ENCODE measurements at places on chromosomes 7 and 10.

DNA sequence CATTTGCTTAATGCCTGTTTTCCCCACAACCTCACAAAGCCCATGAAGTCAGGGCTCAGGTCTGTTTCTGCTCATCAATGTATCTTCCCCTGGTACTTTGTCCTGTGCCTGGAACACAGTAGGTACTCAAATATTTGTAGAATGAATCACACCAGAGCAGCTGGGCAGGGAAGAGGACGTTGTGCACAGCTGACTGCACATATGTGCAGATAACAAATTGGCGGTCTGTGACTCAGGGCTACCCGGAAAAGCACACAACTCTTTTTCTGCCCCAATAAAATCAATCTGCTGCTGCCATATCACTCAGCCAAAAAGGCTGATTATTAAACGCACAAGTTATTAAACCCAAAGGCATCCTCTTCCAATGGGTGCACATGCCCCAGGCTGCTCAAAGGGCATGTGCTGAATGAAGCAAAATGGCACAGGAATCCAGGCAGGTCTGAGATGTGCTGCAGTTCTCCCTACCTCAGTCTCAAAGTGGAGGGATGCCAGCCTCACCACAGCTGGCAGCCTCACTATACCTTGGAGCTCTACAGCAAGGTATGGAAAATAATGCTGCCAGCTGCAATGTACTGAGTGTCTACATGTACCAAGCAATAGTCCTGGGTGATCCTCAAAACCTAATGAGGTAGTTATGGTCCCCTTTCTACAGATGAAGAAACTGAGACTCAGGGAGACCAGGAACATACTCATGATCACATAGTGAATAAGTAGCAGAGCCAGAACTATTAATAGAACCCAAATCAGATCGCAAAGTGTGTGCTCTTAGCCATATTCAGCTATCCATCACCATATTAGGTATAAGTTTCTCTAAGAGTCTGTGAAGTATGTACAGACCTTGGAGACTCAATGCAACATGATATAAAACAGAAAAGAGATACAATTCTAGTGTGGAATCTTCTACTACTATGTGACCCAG, 43.4 kb downstream of the SORBS1 start:
- DNase-seq = no peak

GRCh38 chr10:61688551-61689308, 26.0 kb downstream of the CABCOCO1 start:
- no peak for DNase-seq

- DNase-seq = no peak
Measured at GRCh38 chr10:80493522-80494051, 39.5 kb downstream of the TSPAN14 start.

DNA sequence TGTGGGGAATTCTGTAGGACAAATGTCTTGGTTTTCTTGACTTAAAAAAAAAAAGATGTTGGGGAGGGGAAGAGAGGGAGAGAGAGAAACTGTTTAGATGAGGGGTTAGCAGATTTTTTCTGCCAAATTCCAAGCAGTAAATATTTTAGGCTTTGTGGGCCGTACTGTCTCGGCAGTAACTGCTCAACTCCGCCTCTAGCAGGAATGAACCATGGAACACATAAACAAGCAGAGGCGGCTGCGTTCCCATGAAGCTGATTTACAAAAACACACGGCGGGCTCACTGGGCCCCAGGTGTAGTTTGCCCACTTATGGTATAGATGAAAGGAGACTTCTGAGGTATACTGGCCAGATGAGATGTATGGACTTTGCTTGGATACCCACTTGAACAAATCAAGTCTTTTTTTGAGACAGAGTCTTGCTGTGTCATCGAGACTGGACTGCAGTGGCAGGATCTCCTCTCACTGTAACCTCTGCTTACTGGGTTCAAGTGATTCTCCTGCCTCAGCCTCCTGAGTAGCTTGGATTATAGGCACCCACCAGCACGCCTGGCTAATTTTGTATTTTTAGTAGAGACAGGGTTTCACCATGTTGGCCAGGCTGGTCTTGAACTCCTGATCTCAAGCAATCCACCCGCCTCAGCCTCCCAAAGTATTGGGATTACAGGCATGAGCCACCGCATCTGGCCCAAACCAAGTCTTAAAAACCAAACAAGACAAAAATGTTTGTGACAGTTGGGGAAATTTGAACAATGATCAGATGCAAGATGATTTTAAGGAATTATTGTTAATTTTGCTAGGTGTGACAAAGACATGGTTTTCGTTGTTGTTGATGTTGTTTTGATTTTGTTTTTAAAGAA, 9.7 kb upstream of the ADAMTS14 start:
- no peak for DNase-seq

- no peak for DNase-seq
Measured at GRCh38 chr7:6056616-6057015, 25.4 kb downstream of the ANKRD61 start.

DNA sequence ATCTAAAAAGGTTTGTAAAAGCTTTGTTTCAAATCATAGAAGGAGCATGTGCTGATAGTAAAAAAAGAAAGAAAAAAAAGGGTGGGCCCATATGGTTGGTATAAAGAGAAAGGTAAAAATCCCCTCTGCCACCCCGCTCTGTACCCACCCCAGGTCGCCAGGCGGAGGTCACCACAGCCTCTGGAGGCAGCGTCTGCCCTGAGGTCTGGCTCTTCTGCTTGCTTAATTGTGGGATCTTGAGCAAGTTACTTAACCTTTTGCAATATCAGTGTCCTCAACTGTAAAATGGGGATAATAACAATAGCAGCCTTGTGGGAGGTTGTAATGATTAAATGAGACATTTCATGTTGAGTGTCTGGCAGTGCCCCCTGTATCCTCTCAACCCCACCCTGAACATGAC, 10.7 kb upstream of the PCBD1 start:
- no peak for DNase-seq

DNA sequence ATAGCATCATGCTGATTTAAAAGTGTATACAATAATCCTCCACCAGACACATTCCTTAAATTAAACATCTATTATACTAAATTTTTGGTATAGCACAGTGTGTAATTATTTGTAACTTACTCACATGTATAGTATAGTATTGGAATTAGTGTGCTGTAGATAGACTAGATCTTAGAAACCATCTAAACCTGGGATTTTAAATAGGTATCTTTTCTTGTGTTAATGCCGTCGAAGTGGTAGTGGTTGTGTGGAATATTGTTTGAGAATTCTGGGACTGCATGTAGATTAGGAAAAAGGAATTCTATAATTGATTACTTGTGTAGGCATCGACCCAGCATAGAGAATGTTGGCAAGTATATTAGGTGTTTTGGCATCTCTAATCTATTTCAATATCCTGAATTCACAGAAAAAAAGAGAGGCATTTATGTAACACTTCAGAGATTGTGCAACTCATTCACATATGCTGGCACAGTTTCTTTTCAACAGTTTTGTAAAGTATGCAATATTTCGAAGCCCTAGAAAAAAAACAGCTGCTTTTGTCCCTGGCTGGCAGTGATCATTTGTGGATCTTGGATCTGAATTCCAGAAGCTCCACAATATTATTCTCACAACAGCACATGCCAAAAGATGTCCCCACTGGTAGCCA, 145.5 kb upstream of the AGR3 start:
- no peak for DNase-seq

GRCh38 chr7:22720791-22721786, 5.9 kb upstream of the IL6 start:
- DNase-seq = no peak

- DNase-seq = no peak
Measured at GRCh38 chr10:61869041-61869675, 32.3 kb upstream of the ARID5B start.

- DNase-seq = no peak
Measured at GRCh38 chr7:29360633-29361625, 166.4 kb downstream of the CHN2 start.

DNA sequence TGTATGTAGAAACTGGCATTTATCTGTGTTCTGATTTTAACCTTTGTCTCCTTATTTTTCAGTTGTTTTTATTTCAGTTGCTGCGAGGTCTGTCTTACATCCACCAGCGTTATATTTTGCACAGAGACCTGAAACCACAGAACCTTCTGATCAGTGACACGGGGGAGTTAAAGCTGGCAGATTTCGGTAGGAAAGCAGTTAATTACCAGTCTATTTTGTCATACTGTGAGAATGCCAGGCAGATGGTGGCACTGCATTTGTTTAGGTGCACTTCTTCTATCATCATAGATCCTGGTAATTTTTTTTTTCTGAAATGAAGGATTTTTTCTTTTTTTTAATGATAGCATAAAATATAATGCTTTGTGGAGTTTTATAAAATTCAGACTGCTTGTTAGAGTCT, 321.4 kb downstream of the CDK14 start:
- DNase-seq = no peak

- DNase-seq = no peak
Measured at GRCh38 chr7:55539380-55539779, 32.9 kb downstream of the VOPP1 start.

GRCh38 chr7:33757563-33758165, 147.7 kb upstream of the BMPER start:
- DNase-seq = no peak

DNA sequence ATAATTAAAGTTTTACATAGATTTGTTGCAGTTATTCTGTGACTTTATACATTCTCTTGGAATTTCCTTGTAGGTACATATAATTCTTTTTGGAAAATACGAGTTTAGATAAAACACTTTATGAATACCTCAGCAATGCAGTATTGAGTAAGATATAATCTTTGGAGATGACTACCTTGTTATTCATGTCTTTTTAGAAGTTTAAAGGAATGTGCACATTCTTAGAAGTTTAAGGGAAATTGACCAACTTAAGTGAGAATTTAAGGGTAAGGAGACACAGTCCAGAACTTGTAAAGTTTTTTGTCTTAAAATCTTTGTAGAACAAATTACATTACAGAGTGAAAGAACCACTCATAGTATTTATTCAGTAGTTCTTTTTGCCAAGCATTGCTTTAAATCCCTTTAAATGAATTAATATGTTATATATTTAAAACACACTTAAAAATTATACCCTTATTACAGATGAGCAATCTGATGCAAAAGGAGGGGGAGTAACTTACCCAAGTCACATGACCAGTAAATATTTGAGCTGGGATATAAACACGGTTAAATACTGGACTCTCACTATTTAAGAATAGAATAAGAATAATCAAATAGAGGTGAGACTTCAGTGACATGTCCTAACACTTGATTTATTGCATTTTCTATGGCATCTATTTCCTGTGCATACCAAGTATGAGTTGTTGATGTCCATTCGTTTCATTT, 139.5 kb upstream of the FERD3L start:
- DNase-seq = no peak
